ENCODE measurements at places on chromosomes 5 and 9. TPM values are rescaled to one million over a fixed set of nuclear protein-coding genes. Genes with fewer than 3 reads are reported as not detected.

DNA sequence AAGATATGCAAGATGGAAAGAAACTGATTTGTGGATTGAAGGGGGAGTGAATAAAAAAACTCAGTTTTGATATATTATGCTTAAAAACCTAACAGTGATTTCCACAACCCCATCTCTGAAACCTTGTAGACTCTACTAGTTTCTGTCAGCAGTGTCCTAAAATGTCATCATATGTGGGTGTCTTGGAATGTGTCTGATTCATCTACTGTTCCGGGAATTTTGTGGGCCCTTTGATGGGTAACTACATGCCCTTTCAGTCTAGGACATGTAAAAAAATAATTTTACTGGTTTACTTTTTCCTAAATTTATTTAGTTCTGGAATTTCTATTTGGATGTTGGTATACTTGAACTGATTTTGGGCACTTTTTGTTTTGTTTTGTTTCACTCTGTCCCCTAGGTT, 118.9 kb upstream of the NMUR2 start:
- DNase-seq, result no peak

The GADD45G gene
- total RNA-seq, result 1.2 TPM

- DNase-seq, result no peak
Measured at GRCh38 chr5:14241141-14241540, 98.0 kb downstream of the TRIO start.

GRCh38 chr5:33328818-33329217, 111.9 kb upstream of the TARS1 start:
- no peak for DNase-seq

GRCh38 chr9:34686231-34686630, 4.8 kb downstream of the CCL19 start:
- no peak for DNase-seq

The CCDC183 gene
- total RNA-seq, result 0.38 TPM

Data from activated naive CD4-positive, alpha-beta T cell treated with anti-CD3 and anti-CD28 coated beads for 36 hours (primary cell).